ENCODE measurements at places on chromosomes 5 and 9.

DNA sequence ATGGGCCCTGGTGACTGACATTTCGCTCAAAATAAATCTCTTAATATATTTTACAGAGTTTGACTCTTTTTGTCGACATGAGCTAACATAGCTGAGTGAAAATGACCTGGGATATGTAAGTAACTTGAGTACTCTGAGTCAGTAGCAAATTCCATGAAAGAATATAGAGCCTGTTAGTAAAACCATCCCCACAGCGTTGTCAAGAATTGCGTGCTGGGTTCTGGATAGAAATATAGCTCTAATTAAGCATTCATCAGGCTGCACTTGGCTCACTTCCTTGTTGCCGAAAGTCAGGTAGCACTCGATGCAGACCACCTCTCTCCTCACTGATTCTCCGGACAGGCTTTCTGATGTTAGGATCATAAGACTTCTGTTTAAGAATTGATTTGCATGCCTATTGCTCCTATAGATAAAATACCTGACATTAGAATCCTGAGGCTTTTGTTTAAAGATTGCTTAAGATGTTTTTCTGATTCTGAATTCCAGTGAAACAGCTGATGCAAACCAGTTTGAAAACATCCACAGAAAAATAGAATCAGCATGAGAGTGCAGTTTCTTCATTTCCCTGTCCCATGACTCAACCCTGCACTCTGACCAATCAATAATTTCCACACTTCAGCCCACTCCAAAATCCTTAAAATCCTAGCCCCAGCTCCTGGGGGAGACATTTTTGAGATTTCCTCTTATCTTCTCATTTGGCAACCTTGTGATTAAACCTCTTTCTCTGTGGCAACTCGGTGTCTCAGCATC is 310.6 kb downstream of the DIRAS2 start:
- no peak for DNase-seq

- no peak for DNase-seq
Measured at GRCh38 chr9:76403352-76403751, 9.1 kb upstream of the RFK start.

- no peak for DNase-seq
Measured at GRCh38 chr9:68919661-68920060, 94.3 kb downstream of the PRKACG start.

DNA sequence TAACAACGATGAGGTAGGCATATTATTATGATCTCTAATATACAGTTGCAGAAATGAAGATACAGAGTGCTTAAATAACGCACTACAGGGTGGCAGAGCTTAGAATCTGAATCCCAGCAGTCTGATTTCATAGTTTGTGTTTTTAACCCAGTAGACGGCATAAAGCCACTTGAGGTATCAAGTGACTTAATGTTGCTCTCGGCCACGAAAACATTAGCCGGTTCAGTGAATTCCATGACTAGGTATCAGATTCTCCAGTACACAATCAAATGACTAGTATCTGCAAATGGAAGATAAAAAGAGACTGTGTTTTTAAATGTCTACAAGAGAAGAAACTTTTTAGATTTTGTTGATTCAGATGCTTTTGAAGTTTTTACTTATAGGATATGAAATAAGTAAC is 24.8 kb downstream of the SMC2 start:
- no peak for DNase-seq

DNA sequence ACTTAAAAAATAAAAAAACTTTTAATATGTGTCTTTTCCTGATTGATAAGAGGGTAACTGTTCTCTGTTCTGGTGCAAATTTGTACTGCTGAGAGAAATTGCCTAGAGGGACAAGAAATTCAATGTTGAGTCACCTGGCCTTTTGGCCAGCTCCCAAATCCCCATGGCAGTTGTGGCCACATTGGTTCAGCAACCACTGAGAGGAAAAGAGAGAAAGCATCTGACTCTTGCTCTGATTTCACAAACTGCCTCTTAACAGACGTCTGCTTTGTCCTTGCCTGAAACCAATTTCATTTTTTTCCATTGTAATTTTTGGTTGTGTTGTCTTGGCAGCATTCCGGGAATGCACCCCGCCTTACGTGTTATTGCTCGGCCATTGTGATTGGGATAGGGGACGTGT is 42.4 kb downstream of the NTRK2 start:
- DNase-seq: peak; percentile 40

GRCh38 chr9:108688676-108689075 is 167.1 kb downstream of the ACTL7B start:
- no peak for DNase-seq

GRCh38 chr5:96242571-96242970 is 190.5 kb downstream of the PCSK1 start:
- DNase-seq: no peak

- DNase-seq: no peak
Measured at GRCh38 chr5:41722359-41722950, 147.8 kb downstream of the OXCT1 start.
